ENCODE measurements at places on chromosomes 2 and 18.

GRCh38 chr2:21944536-21944935 lies 820.8 kb downstream of the TDRD15 start:
- no peak for DNase-seq

DNA sequence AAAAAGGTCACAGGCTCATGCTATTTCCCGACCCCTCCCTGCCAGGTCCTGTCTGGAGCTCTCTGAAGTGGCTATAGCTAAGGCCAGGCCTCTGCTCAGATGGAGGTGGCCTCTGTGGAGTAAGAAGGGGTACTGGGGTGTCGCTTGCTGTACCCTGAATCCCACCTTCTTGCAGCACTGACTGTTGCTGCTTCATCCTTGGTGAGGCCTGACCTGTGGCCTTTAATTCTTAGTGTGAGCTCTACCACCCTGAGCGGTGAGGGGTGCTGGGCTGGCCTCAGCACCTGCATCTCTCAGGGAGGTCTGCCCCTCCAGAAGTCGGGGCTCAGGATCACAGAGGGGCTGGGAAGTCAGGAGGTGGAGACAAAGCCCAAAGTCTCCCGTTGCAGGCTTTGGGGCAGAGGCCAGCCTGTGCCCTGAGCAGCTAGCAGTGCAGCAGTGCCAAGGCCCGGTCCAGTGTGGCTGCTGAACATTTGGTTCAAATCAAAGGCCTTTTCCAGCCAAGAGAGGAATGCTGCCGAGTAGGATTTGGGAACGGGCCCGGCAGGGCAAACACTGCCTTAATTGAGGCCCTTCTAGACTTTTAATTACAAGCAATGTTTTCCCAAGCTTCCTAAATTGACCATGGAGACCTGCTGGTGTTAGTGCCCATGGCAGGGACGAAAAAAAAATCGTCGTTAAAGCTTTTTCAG lies 133.5 kb upstream of the HAAO start:
- no peak for DNase-seq

DNA sequence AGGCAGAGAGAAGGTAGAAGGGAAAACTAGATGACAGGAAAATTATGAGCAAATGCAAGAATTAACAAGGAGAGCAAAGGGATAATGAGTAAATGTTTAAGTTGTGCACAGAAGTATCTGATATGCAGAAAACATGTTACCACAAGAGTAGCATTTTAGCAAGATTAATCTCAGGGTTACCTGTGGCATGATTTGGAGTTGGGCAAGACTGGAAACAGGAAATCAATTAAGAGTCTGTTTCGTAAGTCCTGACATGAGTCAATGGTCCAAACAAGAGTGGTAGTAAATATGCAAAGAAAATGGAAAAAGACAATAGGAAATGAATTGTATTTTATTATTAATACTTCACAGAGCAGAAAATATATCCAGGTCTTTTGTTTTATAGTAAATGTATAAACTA lies 17.3 kb upstream of the MTX2 start:
- no peak for DNase-seq

- DNase-seq: no peak
Measured at GRCh38 chr2:210655229-210655975, 99.0 kb downstream of the CPS1 start.

GRCh38 chr2:149617476-149617875 lies 29.9 kb upstream of the MMADHC start:
- DNase-seq: no peak

GRCh38 chr2:6526093-6526824 lies 339.4 kb downstream of the CMPK2 start:
- DNase-seq: no peak

GRCh38 chr2:179224361-179224760 lies 40.3 kb downstream of the SESTD1 start:
- no peak for DNase-seq
